Left ventricle myocardium inferior (tissue), 1 donor: ENCODE measurements at places on chromosomes 11 and 22. TPM values are rescaled to one million over a fixed set of nuclear protein-coding genes. Genes with fewer than 3 reads are reported as not detected.

Gene CBL
- total RNA-seq: 7.0 TPM

Gene HEPN1
- total RNA-seq: not detected

- DNase-seq: no peak
These were observed 515.3 kb downstream of the JRKL start for GRCh38 chr11:96905143-96905542.

- DNase-seq: no peak
These were observed 62.1 kb downstream of the PDHX start for GRCh38 chr11:34978236-34979191.

DNA sequence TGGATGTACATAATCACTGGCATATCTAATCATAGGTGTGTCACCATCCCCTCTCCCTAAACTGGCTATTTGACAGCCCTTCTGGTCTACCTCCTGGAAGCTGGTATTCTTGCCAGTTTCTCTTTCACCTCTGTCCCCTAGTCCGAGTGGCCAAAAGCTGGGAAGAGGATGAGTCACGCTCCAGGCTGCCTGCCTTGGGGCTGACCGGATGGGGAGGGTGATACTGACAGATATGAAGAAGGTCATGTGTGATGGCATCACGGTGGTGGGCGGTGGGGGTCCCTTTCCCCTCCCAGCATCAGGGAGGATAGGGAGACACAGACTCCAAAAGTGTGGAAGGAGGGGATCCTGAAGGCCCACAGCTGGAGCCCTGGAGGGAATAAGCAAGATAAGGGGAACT is 4.8 kb downstream of the OAF start:
- peak; percentile 57 for DNase-seq
